Fibroblast of mammary gland (primary cell): ENCODE measurements at places on chromosomes 3 and 15.

GRCh38 chr3:43998836-43999727 is 242.6 kb upstream of the TOPAZ1 start:
- peak; percentile 74 for DNase-seq

GRCh38 chr3:72338942-72339669 is 509.1 kb downstream of the SHQ1 start:
- peak; percentile 99 for DNase-seq

DNA sequence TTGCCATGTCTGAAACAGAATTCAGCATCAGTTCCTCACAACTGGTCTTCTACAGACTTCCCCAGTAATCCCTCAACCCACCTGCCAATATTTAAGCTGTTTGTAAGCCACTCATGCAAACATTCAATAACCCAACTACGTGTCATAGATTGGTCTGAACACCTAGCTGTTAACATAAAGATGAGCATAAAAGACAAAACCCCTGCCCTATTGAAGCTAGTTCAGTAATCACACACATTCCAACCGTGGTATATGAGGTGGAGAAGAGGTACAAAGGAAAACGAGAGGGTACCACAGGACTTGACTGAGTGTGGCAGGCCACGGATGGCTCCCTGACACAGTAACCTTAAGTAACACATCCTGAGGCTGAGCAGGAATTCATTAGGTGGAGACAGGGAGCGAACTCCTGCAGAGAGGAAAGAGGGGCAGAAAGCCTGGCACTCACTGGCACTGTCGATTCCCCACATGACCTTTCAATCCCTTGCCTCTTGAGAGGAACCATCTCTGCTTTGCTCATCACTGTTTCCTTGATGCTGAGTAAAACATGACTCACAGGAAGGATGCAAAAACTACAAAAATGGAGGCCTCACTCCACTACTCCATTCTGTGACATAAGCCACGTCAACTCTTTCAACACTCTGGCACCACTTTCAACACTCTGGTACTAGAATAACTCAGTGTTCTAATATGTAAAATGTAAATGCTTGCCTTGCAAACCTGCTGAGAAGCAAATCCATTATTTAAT is 31.3 kb downstream of the RPN1 start:
- DNase-seq = peak; percentile 97

- DNase-seq = no peak
Measured at GRCh38 chr15:68421798-68422402, 10.1 kb downstream of the ITGA11 start.

DNA sequence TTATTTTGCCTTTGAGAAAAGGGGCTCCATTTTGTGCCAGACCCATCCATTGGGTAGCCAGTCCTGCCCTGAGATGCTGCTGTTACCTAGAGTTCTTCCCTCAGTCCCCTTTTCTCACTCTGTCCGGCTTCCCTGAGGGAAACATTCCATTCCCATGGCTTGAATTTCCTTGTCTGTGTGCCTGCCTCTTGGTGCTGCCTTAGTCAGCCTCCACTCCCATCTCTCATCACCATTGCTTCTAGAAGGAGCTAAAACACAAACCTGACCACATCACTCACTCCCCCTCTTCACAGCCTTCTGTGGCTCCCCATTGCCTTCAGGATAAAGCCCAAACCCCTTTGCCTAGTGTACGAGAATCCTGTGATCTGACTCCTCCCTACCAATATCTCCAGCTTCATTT is 25.2 kb upstream of the C2CD4B start:
- DNase-seq = no peak

- DNase-seq = no peak
Measured at GRCh38 chr15:32707436-32707835, 10.4 kb upstream of the GREM1 start.

DNA sequence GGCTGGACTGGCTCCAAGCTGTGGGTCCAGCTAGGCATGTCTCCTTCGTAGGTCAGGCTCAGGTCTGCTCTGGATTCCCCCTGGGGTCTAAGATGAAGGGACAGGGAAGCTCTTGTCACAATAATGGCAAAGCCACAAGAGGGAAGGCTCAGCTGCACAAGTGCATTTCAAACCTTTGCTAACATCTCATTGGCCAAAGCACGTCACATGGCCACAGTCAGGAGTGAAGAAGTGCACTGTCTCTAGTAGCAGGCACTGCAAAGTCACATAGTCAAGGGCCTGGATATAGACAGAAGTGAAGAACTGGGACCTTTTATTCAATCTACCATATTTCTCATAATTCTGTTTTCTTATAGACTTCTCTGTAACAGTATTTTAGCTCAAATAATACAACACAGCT is 20.1 kb downstream of the DLEC1 start:
- DNase-seq = no peak

DNA sequence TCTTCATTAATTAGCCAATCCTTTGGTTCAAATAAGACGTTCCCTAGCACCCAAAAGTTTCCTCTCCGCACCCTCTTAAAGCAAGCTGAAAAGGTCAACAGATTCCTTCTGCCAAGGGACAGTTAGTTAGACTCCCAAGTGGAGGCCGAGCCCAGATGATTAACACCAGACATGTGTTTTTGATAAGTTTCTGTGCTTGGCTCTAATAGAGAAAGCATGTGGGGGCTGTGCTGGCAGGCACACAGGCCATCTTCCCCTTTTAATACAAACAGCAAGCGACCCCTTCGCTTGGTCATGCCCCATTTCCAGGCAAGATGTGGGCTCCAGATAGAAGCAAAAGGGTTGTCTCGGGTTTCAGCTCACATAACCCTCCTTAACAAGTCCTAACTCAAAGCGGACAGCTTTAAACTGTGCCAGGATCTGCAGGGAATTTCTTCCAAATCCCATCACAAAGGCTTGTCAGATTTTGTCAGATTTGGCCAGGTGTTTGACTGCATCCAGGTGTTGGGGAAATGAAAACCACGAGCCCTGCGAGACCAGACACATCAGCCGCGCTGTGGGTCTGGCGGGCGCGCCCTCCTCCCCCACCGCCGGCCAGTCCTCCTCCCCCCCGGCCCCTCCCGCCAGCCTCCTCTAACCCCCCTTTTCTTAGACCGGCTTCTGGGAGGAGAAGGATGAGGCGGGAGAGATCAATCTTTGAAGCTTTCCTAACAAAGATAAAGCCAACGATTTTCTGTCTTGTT is 3.3 kb downstream of the HES1 start:
- DNase-seq = peak; percentile 92

DNA sequence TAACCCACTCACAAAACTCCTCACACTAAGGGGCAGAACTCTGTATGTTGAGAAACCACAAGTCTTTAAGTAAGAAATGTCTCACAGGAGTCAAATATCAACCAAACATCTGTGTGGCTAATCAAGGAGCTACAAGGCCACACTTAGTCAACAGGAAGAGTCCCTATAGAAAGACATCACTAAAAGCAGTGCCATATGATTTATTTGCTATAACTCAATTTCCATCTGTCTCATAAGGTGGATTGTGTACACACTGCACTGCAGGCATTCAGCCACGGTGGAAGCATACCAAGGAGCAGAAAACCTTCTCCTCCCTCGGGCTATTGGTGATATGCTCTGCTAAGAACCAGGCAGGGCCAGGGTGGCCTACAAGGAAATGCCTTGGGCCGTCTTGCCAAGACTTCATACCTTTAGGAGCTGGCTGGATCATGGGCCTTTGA is 197.6 kb upstream of the CFAP20DC start:
- DNase-seq = no peak

DNA sequence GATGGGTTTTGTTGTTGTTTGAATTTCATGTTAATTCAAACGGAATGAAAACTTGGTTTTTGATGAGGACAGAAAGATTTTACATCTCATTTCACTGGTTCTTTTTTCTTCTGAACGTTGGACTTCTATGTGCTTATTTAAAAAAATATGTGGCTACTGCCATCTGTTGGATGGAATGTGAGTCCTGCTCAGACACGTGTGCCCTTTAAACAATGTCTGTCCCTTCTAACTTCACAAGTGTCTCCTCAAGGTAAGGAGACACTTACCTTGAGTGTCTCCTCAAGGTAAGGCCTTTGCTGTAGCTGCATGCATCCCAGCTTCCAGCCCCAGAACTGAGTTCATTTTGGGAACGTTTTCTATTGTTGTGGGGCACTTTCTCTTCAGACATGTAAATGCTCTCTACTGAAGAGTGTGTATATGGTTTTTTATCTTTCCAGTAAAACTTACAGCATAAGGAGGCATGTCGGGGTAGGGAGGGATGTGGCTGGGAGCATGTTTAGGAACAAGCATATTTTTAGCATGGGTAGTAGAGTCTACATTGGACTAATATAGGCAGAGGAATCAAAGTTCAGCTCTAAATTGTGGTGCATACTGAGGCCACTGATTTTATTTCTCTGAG is 63.1 kb upstream of the UBE3A start:
- peak; percentile 51 for DNase-seq

DNA sequence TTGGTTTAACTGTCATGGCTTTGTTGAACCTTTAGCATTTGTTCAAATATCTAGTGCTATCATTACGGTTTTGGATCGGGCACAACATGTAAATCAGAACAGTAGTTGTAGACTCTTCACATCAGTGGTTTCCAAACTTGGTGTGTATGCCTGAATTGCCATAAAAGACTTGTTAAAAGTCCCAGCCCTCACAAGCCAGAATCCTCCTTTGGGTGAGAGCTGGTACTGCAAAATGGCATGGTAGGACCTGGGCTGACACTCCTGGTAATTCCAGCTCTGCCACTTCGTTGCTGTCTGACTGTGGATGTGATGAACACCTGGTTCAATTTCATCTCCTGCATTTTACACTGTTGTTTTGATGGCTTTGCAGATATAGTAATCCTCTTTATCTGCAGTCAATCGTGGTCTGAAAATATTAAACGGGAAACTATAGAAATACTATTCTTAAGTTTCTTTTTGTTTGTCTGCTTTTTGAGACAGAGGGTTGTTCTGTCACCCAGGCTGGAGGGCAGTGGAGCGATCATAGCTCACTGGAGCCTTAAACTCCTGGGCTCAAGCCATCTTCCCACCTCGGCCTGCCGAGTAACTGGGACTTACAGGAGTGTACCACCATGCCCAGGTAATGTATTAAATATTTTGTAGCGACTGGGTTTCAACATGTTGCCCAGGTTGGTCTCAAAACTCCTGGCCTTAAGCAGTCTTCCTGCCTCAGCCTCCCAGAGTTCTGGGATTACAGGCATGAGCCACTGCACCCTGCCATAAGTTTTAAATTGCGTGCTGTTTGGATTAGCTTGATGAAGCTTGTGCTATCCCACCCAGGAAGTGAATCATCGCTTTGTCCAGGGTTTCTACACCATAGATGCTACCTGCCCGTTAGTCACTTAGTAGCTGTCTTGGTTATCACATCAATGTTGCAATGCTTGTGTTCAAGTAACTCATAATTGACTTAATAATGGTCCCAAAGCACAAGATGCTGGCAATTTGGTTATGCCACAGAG is 61.6 kb downstream of the RAB7A start:
- DNase-seq = peak; percentile 83

GRCh38 chr3:183073839-183074238 is 25.5 kb downstream of the MCCC1 start:
- peak; percentile 19 for DNase-seq

DNA sequence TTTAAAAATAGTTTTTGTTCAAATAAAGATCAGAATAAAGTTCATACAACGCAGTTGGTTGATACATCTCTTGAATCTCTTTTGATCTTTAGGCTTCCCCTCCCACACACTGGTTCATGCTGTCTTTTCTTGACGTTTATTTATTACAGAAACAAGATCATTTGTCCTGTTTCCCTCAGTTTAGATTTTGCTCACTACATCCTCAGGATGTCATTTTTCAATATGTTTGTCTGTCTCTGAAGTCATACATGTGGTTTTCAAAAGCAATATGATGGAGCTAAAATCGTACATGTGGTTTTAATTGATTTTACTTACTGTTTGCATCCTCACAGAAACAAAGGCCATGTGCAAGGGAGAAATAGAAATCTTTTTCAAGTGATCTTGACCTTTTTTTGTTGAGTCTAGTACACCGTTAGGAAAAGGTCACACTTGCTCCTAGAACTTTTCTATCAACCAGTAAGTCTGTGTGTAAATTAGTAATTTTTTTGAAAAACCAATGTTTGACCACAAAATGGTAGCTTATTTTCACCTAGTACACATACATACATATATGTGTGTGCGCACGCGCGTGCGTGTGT is 63.7 kb upstream of the SENP5 start:
- DNase-seq = peak; percentile 37

GRCh38 chr3:25412269-25412668 is 15.8 kb upstream of the RARB start:
- peak; percentile 19 for DNase-seq

DNA sequence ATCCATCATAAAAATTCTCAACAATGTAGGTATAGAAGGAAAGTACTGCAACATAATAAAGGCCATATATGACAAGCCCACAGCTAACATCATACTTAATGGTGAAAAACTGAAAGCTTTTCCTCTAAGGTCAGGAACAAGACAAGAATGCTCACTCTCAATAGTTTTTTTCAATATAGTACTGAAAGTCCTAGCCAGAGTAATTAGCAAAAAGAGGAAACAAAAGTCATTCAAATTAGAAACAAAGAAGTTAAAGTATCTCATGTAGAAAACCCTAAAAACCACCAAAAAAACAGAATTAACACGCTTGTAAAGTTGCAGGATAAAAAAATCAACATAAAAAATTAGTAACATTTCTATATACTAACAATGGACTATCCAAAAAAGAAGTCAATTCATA is 61.8 kb downstream of the MYH15 start:
- DNase-seq = no peak

- DNase-seq = peak; percentile 42
Measured at GRCh38 chr3:177441813-177442646, 244.7 kb upstream of the TBL1XR1 start.

DNA sequence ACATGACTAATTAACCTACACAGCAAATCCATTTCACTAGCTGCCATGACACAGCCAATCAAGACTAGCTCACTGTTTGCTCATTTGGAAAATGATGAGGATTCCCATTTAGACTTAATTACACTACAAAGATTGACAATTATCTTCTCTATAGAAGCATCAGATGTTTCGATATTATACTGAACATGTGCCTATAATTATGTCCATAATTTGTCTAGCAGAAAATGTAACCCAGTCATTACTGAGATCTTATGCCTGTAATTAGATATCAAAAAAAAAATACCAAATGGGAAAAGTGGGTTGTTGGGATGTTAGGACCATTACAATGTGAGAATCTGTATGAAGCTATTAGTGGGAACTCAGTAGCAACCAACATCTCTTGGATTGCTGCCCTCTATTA is 344.2 kb upstream of the MCTP2 start:
- DNase-seq = no peak

DNA sequence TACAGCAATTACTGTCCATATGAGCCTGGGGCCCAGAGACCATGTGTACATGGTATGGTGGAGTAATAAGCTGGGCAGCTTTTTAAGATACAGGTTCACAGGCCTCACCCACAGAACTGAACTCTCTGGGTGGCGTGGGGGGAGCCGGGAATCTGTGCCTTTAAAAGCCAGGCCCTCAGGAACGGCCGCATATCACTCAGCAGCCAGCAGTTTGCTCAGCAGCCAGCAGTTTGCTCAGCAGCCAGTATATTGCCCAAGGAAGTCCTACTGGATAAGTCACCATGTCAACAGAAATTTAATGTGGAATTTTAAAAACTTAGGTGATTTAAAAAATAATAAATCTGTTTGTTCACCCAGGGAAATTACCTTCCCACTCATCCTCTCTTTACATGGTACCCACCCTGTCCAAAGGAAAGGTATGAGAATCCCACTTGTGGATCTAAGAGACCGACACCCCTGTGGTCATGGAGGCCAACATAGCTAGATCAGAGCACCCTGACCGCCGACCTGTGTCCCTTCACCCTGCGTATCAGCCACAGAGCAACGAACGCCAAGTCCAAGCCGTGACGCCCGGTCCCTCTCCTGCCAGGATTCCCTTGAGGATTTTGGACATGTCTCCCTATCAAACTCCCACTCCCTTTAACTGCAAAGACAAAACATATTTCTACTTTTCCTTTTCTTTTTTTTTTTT is 95.7 kb upstream of the CHRM5 start:
- DNase-seq = no peak

GRCh38 chr3:174191380-174191779 is 667.8 kb upstream of the NAALADL2 start:
- no peak for DNase-seq
